GM12878 (cell line): ENCODE measurements at places on chromosomes 6 and 20. TPM values are rescaled to one million over a fixed set of nuclear protein-coding genes. Genes with fewer than 3 reads are reported as not detected.
A peak's percentile ranks its signal among the peaks of the same experiment; 100 is the strongest.

GRCh38 chr6:134584847-134585516 lies 267.1 kb upstream of the SGK1 start:
- H3K27me3 ChIP-seq = no peaks in the 10 kb centered on the region; the same call in 1 of the 2 replicates
- H3K4me1 ChIP-seq = no peaks in the 10 kb centered on the region
- no peak overlapping the region for H3K4me3 ChIP-seq
- no peak overlapping the region for H3K27ac ChIP-seq

DNA sequence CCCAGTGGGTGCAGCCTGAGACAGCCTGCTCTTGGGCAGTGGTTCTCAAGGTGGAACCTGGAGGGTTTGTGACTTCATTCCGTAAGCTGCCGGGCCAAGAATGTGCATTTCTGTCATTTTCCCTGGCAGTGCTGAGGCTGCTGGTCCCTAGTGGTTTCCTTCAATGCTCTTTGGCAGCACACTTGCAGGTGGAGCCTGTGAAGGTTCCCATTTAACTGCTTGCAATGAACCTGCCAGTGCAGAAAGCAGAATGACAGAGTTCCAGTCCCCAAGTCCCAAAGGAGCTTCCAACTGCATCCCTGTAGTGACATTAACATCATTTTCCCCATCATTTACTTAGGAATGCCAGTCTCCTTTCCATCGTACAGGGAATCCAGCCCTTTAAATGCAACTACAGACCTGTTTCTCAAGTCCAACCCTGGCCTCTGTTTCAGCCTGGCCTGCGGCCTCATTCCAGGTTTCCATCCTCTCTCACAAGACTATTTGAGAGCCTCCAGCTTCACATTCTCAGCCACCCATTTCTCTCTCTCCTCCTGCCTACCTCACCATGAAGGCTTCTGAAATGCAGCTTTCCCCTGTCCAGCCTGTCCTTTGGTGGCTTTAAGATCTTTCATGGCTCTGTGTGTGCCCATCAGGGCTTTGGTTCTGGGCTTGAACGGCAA lies 149.7 kb upstream of the GGTLC1 start:
- DNase-seq = no peak
- no peak overlapping the region for H3K4me3 ChIP-seq
- H3K4me1 ChIP-seq = no peaks in the 10 kb centered on the region
- no peak overlapping the region for H3K27ac ChIP-seq
- no peaks in the 10 kb centered on the region for H3K36me3 ChIP-seq
- H3K27me3 ChIP-seq = no peaks in the 10 kb centered on the region

- DNase-seq = no peak
- 0 out of 2 replicates have a peak, but pooled peaks cover 8% of the 10 kb centered on the region for H3K36me3 ChIP-seq
- H3K27ac ChIP-seq = no peak overlapping the region
- no peaks in the 10 kb centered on the region for H3K27me3 ChIP-seq
- H3K4me3 ChIP-seq = no peak overlapping the region
- H3K4me1 ChIP-seq = peaks cover 6% of the 10 kb centered on the region; the same call in 1 of the 2 replicates
Observed at GRCh38 chr20:50746138-50746940, 15.0 kb downstream of the PARD6B start.

GRCh38 chr6:105833959-105834947 lies 251.9 kb upstream of the PRDM1 start:
- H3K4me1 ChIP-seq = no peaks in the 10 kb centered on the region
- no peak overlapping the region for H3K27ac ChIP-seq
- H3K36me3 ChIP-seq = no peaks in the 10 kb centered on the region
- H3K4me3 ChIP-seq = no peak overlapping the region
- no peak for DNase-seq

DNA sequence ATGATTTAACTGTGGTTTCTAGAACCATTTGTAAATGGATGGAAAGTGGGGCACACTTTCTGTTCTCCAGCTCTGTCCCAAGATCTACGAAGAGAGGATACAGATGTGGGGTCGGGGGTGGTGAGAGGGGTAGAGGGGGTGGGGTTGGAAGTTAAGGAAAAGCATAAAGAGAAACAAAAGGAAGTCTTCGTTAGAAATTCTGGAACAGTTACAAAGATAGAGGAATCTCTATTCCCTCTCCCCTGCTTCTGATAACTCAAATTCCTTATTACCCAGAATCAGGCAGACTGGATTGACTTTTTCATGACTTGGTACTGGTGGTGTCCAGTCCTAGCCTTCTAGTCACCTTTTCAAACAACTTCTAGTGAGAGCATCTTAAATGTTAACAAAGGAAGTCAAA lies 4.9 kb downstream of the GCM1 start:
- no peak overlapping the region for H3K4me3 ChIP-seq
- H3K36me3 ChIP-seq = no peaks in the 10 kb centered on the region
- H3K4me1 ChIP-seq = no peaks in the 10 kb centered on the region

GRCh38 chr6:79614326-79615305 lies 16.5 kb upstream of the SH3BGRL2 start:
- no peaks in the 10 kb centered on the region; the same call in 1 of the 2 replicates for H3K27me3 ChIP-seq
- H3K4me3 ChIP-seq = no peak overlapping the region
- no peaks in the 10 kb centered on the region for H3K36me3 ChIP-seq
- H3K27ac ChIP-seq = no peak overlapping the region
- peak; percentile 3 for DNase-seq
- peaks cover 13% of the 10 kb centered on the region for H3K4me1 ChIP-seq

GRCh38 chr6:3405182-3405518 lies 51.7 kb downstream of the SLC22A23 start:
- H3K36me3 ChIP-seq = no peaks in the 10 kb centered on the region

GRCh38 chr20:4972506-4973251 lies 28.6 kb downstream of the SLC23A2 start:
- H3K27ac ChIP-seq = peak overlapping the region; percentile 76
- no peak for DNase-seq
- H3K4me1 ChIP-seq = peaks cover 4% of the 10 kb centered on the region
- no peaks in the 10 kb centered on the region for H3K27me3 ChIP-seq
- H3K36me3 ChIP-seq = peaks cover 2% of the 10 kb centered on the region
- H3K4me3 ChIP-seq = peak overlapping the region; percentile 42; the same call in 1 of the 2 replicates

The PACSIN1 gene
- polyA plus RNA-seq = 1.7 and 2.6 TPM in 2 replicates
